ENCODE measurements at places on chromosomes 1 and 21.
A peak's percentile ranks its signal among the peaks of the same experiment; 100 is the strongest.

DNA sequence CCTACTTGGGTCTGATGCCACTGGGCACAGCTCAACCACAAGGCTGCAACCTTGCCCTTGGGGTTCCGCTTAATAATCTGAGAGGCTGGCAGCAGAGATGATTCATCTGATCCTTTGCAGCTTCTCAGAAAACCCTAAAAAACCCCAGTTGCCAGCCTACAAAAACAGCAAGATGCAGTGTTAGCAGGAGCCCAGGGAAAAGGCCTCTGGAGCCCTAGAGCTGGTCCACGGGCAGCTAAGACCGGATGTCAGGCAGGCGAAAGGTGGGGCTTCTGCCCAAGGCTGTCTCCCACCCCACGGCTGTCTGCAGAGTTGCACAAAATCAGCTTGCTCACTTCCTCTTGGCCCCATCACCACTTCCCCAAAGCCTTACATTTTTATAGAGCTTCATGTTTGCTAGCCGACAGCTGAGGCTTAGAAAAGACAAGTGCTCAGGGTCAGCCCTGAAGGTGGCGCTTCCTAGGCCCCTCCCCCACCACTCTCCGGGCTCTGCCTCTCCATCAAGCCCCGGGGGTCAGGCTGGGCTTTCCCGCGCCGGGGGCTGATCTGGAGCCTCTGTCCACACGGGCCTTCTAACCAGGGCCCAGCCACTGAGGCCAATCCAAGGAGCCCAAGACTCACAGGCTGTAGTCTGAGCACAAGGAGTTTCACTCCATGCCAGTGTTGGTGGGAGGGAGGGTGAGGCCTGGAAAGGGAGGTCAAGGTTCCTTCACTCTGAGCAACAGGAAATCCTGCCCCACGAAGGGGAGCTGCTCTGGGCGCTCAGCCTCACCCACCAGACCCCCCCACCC lies 4.2 kb upstream of the ADORA3 start:
- peak; percentile 82 for DNase-seq

DNA sequence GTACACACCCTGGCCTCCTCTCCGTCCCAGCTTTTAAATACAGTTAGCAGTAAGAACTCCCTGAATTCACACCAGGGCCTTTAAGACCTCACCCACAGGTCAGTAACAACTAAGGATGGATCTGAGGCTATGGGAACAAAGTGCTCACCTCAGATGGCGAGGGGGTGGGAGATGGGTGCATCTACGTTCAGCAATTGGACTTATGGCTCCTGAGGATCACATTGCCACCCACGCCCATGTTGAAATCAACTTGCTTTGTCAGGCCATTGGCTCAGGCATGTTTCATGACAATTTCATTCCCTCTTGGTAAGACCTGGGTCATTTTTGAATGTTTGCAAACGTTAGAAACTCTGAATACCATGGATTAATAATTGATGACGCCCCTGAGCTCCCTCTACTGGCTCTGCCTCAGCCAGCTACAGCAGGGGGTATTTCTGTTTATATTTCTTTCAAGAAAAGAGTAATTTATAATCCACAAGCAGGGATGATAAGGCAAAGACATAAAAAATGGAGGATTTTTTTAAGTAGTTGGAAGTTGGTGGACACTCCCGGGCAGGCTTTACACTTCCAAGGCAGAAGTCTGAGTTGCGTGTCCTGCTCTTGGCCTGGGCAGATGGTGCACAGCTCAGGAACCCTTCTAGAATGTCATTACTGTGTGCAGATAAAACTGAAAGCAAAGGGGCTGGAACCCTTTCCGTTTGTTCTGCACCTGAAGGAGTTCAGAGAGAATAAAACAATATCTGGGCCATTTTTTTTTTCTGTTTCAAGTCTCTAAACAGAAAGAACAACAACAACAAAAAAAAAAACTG lies 13.7 kb upstream of the LBR start:
- no peak for DNase-seq

DNA sequence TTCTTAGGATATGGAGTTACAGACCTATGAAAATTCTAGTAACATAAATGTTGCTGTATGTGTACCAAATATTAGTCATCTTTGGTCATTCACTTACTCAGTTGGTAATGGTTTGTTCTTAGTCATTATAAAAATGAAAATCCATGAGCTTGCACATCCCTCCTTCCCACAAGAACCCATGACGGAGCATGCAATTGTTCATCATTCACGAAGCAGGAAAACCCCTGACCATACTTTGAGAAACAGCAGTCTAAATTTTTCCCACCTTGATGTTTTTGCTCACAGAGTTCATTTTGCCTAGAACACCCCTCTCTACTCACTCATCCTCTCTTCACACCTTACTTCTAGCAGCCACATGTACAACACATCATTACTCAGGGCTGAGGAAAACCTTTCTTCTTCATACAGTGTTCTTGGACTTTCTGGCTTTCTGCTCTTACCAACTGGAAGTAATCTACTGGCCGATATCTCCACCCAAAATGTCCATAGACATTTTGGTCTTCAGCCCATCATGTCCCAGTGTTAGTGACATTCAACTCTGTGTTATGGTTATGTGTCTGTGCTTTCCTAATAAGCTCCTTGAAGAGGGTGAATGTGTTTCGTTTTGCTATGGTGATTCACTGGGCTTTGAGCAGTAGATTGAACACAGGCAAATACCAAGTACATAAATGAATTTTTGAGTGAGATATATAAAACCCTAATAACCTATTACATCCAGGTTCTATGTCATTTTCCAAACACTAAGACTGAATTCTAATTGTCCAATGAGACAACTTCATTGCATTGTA lies 189.9 kb downstream of the ZC3H11B start:
- DNase-seq, result no peak

DNA sequence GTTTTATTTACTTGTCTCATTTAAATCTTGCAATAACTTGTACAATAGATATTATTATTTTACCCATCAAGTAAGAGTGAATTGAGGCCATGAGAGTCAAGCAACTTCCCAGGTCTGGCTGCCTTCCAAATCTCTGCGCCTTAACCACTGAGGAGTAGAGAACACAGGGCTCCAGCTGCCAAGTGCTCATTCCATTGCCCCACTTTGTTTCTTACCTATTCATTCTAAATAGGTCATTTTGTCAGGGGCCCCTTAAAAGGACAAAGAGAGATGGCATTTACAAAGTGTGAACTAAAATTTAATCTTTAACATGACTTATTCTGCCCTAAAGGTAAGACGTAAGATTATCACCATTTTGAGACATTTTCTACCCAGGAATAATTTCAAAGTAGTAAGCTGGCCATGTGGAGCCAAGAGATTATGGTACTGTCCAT lies 3.5 kb downstream of the PPP1R15B start:
- DNase-seq, result peak; percentile 69

DNA sequence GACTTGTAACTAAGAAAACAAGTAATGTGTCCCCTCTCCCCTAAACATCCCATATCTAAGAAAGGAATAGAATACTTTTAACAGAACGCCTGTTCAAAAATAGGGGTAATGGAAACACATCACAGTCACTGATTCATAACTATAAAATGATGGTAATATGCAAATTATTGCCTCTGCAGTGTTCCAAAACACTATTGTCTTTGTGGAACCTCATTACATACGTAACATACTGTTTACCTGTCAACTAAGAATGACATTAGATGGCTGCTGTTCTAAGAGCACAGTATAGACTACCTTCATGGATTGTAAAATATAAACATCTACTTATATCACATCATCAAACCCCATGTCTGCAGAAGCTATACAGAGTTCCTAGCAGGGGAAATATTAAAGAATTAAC lies 3.4 kb upstream of the BCL2L15 start:
- no peak for DNase-seq

GRCh38 chr1:180956028-180956640 lies 43.4 kb downstream of the KIAA1614 start:
- no peak for DNase-seq

GRCh38 chr21:25722631-25723030 lies 12.1 kb downstream of the ATP5PF start:
- DNase-seq, result no peak

- DNase-seq, result no peak
Measured at GRCh38 chr1:92441697-92442342, 44.9 kb downstream of the GFI1 start.
